T-helper 2 cell treated with Interferon-gamma antibody and Interleukin-4, amounts not matched to agents 5 μg/mL and 100 μg/mL, for 36 hours (primary cell): ENCODE measurements at places on chromosomes 12 and 14.
A peak's percentile ranks its signal among the peaks of the same experiment; 100 is the strongest.

DNA sequence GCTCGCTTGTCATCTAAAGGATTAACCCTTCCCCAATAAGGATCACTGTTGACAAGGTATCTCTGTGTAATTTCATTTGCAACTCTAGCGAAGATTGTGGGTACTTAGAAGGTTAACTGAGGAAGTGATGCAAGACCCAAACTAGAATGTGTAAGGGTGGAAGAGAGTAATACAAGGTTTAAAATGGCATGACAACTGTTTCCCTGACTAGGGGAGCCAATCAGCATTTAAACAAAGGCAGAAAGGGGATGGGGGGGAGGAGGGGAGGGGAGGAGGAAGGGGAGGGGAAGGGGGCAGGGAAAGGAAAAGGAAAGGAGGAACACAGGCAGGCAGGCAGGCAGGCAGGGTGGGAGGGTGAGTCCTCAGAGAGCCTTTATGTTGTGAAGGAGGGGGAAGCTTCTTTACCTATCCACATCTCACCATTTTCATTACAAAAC is 31.1 kb downstream of the NRDE2 start:
- no peak for DNase-seq

DNA sequence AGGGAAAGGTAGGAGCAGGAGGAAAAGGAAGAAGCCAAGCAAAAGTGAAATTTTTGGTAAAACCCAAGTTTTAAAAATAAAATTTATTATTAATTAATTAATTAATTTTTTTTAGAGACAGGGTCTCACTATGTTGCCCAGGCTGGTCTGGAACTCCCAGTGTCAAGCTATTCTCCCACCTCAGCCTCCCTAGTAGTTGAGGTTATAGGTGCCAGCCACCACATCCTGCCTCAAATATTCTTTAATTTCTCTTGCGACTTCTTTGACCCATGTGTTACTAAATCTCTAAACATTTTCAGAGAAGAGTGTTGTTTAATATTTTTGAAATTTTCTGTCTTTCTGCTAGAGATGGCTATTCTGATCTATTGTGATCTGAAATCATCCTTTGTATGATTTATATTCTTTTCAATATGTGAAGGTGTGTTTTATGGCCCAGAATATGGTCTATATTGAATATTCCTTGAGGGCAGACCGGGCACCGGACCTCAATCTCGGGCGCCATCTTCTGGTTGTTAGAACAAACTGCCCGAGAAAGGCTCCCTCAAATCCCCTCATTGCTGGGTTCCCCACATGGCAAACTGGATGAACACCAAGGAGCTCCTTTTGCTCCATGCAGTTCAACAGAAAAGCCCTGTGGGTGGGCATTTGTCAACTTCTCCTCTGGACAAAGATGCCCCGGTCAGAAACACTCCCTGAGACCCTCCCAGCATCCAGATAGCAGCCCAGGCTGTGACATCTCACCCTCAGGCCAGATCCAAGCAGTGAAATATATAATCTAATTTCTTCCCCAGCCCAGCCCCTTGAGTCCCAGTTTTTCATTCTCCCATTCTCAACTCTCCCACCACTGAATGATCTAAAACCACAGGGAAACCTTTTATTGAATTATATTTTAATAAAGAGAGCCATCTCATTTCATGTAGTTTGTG is 110.5 kb downstream of the ASCL4 start:
- DNase-seq: peak; percentile 15

DNA sequence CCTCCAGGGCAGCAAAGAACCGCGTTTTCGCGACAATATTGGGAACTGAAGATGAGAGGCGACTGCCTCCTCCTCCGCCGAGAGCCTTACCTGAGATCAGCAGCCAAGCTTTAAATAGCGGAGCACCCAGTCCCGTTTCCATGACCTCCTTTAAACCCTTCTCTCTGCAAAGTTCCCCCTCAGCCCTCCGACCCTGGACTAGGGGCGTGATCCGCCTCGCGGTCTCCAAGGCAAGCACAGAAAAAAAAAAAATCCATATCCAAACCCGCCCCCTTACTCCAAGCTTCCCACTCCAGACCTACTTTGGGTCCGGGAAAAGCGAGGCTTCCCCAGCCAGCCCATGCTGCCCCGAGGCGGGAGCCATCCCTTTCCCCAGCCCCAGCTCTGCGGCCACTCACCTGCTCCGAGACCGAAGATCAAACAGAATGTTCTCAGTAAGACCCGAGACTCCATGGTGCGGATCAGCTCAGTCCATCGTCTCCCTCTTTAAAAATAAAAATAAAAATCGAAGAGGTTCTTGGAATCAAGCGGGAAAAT is 630 bp downstream of the NELL2 start:
- no peak for DNase-seq

GRCh38 chr14:37594971-37595808 is at the start of the genes FOXA1 and TTC6:
TSS of gene FOXA1 (minus strand) at chr14:37595249. CDS start at chr14:37594972, 277 bp downstream.
TSS of gene TTC6 (plus strand) at chr14:37595629. CDS start at chr14:37622065, 26,436 bp downstream.
- no peak for DNase-seq

DNA sequence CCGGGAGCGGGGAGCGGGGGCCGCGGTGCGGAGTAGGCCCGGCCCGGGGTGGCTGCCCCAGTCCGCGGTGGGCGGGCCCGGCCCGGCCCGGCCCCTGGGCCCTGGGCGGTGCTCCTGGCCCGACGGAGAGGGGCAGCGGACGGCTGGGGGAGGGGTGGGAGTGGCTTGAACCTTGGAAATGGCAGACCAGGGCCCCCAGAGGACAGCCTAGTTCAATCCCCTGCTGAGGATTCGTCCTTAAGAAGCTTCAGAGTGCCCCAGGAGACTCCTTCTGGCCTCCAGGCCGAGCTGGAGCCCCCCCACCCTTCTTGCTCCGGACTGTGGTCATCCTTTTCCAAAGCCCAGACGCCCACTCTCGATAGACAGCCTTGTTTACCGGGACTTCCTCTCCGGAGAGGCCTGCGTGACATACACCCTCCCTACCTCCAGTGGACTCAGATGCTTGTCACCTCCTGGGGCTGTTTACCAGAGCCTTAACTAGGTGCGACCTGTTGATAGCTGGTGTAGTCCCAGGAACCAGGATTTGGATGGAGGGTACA is 458 bp downstream of the KHNYN start:
- no peak for DNase-seq

- DNase-seq: no peak
These were observed 159.3 kb downstream of the TTC8 start for GRCh38 chr14:88983755-88984154.

DNA sequence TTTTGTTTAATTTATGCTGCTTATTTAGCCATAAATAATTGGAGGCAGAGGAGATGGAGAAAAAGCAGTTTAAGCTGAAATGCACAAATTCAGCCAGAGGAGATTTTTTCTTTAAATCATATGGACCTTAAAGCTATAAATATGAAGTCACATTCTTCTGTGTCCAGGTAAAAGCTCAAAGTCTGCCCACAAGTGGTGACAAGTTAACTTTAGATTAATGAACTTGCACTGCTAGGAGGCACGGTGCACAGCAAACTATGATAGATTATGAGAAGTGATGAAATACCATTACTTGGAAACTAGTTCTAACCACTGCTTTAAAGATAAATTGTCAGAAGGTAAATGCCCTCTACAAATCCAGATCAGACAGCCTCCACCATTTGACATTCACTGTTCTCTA is 69.0 kb downstream of the IFT81 start:
- no peak for DNase-seq

GRCh38 chr14:71610149-71610548 is 322.1 kb upstream of the RGS6 start:
- no peak for DNase-seq

DNA sequence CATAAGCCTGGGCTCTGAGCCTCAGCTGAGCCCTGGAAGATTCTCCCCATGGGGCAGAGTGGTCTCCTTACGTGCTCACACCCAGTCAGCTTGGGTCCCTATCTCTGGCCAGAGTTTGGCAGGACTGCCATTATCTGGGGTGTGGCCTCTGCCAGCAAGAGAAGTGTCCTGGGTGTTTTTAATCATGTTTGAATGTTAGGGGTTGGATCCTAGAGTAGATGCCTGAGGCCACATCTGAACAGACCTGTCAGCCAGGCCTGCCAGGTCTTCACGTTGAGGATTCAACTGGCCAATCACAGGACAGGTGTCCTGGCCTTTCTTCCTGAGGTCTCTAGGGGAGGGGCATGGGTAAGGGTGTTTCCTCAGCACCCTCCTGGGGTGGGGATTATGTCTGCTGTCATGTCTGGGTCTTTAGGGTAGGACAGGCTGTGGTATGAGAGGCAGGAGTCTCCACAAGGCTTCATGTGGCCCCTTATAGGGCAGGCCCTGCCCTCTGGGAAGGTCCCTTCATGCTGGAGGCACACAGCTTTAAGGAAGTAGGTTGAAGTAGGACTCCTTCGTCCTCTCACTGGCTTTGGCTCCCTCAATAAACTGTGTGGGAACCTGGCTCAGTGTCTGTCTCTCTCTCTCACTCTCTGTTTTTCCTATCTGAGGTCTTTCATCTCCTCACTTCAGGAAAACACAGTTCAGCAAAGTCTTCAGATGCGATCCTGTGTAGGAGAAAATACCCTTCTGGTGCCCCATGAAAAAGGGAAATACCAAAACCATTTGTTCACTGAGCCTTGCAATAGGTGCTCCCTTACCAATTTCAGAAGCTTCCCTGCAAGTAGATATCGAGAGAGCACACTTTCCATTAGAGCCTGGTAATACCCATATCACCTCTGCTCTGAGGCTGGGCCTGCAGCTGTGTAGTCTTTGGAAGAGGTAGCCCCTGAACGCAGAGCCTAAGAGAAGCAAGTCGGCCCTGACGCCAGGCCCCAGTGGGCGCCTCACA is 6.7 kb upstream of the FITM1 start:
- DNase-seq: no peak

DNA sequence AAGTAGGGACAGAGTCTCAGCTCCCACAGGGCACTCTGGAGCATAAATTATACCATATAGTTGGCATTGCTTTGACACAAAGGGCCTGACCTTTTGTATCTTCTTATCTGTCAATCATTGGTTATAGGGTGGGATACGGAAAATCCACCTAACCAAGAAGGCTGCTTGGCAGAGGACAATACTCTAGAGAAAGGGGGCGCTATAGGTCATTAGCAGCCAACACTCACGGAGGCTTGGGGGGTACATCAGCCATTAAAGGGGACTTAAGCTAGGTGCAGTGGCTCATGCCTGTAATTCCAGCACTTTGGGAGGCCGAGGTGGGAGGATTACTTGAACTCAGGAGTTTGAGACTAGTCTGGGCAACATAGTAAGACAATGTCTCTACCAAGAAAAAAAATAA is 22.9 kb downstream of the SPTSSA start:
- DNase-seq: no peak

DNA sequence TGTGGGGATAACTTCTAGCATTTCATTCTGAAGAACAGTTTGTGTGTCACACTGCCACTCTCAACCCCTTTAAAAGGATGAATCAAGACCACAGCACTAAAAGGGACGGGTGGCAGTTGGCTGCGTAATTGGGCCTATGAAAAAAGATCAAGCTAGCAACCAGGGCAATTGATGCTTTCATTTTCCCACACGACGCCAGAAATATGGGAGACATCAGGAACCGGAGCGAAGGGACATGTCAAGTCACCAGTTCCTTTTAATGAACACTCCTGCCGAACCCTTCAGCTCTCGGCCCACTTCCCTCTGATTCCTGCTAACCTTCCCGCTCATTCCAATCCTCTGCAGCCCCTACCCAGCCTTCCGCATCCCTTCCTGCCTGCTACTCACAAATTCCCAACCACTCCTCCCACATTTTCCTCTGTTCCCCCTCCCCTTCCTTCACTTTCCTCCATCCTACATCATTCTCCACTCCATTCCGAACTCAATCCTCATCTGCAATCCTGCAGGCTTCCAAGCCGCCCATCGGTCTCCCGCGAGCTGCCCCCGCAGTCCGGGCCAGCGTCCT is 753 bp downstream of the CSRNP2 start:
- peak; percentile 28 for DNase-seq

GRCh38 chr12:121934309-121934664 is 15.9 kb downstream of the CFAP251 start:
- DNase-seq: no peak

- peak; percentile 38 for DNase-seq
These were observed 55.0 kb downstream of the PHETA1 start for GRCh38 chr12:111313833-111314259.

DNA sequence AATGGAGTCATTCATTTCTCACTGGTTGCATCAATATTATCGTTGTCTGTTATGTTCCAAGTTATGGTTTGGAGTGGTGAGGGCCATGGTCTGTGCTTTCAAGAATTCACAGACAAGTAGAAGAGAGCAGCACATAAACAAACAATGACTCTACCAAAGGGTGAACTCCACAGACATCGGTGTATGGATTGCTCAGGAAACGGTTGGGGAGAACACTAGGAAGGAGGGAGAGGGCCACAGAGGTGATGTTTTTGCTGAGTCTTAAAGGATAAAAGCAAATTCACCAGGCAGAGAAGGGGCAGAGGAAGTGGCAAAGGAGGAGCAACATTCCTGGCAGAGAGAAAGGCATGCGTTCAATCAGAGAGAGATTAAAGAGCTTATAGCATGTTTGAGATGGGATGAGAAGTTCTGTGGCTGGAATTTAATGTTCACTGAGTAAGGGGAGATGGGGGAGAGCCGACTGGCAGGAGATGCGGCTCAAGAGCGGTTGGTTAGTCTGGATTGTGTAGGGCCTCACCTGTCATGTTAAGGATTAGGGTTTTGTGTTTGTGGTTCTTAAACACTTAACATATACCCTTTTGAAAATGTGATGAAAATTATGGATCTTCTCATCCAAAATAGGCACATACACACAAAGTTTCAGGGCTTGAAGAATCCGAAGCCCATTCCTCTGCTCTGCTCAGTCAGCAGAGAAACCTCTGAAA is 42.3 kb upstream of the FRMD6 start:
- no peak for DNase-seq

DNA sequence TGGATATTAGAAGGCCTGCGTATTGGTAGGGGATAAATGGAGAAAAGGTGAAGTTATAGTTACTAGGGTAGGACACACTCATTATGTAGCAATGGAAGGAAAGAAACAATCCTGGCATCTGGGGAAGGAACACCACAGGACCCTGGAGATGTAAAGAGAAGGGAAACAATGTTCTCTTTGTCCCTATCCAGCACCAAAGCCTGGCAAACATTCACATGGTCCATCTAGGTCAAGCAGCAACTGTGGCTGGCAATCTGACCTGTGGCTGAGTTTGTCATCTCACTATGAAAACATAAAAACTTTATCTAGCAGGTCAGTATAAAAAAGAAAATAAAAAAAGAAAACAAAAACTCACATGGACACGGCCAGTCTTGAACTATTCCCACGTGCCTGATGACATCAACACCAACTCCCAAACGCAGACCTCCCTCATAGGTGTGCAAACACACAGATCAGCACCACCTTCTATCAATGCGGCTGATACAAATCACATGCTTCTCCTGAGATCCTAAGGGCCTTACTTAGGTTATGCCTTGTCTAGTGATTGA is 2.6 kb downstream of the POMT2 start:
- DNase-seq: no peak

DNA sequence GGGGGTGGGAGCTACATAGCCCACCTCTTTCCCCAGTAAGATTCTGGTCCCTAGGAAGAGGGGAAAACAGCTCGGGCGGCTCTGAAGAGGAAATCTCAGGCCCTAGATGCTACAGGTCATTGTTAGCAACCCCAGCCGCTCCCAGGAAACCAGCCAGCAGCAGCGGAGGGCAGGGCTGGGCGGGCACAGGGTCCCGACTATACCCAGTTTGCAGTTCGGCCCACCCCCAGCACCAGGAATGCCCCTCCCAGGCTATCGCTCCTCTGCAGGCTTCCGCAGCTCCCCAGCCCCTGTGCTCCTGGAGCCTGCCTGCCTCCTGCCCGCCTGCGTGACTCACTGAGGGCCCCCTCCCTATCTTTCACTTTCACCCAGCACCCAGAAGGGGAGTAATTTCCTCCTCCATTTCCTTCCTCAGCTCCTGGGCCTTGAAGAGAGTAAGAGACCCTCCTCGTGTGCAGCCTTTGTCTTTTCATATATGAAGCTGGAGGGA is 27.2 kb upstream of the PNMA1 start:
- DNase-seq: peak; percentile 75
